Globus pallidus (tissue), 1 donor: ENCODE measurements at places on chromosomes 5 and 9.

DNA sequence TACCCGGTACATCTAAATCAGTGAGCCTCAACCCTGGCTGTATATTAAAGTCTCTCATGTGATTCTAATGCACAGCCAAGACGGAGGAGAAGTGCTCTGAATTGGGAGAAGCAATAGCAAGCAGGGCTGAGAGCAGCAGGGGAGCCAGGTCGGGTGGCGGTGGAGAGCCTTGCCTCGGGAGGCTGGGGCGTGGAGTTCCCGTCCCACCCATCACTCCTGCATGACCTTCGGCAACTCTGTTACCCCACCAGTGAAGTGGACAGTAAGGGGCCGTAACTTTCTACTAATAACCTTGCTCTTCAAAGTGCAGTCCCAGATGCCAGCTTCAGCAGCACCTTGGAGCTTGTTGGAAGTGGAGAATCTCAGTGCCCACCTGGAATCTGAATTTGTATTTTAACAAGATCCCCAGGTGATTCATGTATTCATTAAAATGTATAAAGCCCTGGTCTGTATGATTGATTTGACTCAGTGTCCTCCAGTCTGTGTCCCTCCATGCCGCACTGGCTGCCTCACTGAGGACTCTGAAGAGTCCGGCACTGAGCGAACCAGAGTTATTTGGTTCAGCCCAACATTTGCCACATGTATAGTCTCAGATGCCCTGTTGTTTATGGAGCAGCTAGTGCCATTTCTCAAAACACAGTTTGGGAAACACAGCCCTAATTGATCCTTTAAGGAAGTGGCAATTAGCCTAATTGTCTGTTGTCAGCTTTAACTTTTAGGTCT is 6.5 kb downstream of the ERGIC1 start:
- no peak for DNase-seq

GRCh38 chr5:42948961-42949347 is 91.2 kb downstream of the ANXA2R start:
- DNase-seq, result no peak

DNA sequence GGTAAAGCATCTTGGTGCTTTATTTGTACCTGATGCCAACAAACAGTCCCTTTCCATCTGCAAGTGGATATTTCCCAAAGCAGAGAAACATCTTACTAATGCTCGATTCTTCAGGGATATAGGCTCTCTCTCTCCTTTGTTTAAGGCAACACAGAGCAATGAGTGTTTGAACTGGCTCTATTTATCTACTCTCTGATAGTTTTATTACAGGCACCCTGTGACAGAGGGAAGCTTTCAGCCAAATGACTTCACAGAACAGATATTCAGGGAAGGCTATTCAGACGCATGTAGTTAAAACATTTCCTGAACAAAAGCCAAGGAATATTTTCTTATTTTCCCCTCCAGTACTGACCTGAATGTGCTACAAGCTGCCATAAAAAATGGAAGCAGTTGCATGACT is 141.8 kb downstream of the YIPF5 start:
- DNase-seq, result no peak

DNA sequence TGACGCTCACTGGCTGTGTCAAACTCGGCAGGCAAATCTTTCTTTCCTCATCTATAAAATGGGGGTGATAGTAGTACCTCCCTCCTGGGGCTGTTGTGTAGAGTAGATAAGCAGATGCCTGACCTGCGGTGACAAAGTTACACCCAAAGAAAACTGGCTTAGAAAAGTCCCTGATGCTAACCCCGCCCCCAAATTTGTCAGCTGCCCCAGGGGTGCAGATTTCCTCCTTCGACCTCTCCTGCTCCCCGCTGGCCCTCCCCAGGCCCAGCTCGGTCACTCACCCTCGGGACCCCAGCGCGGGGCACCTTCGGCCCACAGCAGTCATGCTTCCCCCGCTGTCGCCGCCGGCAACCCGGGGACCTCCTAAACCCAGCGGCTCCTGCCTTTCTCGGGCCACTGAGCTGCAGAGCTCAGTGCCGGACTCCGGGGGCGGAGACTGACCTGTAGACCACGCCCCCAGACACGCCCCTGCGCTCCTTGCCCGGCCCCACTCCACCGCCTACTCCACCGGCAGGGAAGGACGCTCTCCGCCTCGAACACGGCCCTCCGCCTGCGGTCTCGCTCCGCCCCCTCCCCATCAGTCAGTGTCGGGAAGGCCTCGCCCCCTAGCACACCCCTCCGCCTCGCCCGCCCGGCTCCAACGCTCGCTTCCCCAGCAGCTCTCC is 7.4 kb downstream of the SH2D3C start:
- DNase-seq, result peak; percentile 85
